ENCODE measurements at places on chromosomes 12 and 14.
A peak's percentile ranks its signal among the peaks of the same experiment; 100 is the strongest.

DNA sequence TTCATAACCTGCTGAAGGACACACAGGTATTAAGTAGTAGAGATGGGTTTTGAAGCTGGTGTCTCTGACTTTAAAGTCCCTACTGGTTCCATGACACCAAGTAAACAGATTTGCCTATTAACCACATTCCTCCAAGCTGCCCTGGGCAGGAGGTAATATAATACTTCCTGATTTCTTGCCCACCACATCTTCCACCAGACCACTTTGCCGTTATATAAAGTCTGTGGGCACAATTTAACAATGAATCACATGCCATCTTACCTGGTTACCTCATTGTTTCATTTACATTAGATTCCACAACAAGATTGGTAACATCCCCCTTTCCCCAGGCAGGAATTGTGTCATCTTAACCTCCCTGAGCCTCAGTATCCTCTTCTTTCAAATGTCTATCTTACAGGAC, 900 bp upstream of the LRRC23 start:
- no peak for DNase-seq

GRCh38 chr12:103462675-103463074, 33.1 kb downstream of the C12orf42 start:
- no peak for DNase-seq

DNA sequence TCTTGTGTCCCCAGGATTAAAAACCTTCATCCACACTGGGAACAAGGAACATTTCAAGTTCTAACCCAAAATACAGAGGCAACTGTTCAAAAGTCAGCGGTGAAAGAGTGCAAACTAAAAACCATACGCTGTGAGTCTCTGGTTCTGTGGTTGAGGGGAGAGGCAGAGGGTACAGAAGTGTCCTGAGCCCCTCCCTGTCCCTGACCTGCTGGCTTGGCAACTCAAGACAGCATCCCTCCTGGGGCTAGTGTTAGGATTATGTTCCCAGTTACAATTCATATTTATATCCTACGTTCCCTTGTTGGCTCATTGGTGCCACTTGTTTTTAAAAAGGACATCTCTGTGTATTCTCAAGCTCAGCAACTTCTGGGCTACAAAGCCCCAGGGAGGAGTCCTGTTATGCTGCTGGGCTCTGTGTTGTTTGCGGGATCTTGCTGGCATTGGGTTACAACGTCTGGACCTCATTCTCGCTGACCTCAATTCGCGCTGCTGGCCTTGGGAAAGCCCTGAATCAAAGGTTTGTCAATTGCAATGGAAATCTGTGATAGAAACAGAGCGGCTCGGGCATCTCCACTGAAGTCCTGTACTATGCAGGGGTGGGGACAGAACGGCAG, 420.8 kb downstream of the FUT8 start:
- DNase-seq: peak; percentile 30

- DNase-seq: no peak
Measured at GRCh38 chr14:50883827-50884197, 12.0 kb downstream of the ABHD12B start.

GRCh38 chr14:92431199-92431725, 82.3 kb upstream of the RIN3 start:
- no peak for DNase-seq

GRCh38 chr12:121637231-121637914, 11.0 kb downstream of the ORAI1 start:
- DNase-seq: no peak

DNA sequence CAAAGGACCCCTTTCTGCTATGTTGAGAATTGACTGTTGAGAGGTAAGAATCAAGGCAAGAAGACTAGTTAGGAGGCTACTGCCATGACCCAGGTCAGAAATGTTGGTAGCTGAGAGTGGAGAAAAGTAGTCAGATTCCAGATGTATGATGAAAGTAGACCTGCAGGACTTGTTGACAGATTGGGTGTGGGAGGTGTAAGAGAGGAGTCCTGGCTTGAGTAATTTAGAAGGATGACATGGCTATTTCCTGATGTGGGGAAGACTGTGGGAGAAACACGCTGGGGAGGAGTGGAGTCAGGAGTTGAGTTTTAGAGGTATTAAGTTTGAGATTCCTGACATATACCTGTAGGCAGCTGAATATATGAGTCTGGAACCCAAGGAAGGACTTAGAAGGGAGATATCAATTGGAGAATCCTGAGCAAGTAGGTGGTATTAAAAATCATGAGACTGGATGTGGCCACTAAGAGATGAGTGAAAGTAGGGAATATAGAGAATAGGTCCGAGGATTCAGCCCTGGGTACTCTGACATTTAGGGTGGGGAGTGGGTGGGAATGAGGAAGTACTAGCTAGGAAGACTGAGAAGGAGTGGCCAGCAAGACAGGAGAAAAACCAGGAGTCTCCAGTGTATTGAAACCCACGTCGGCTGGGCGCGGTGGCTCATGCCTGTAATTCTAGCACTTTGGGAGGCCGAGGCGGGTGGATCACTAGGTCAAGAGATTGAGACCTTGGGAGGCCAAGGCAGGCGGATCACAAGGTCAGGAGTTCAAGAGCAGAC, 12.6 kb upstream of the DDX47 start:
- DNase-seq: no peak

DNA sequence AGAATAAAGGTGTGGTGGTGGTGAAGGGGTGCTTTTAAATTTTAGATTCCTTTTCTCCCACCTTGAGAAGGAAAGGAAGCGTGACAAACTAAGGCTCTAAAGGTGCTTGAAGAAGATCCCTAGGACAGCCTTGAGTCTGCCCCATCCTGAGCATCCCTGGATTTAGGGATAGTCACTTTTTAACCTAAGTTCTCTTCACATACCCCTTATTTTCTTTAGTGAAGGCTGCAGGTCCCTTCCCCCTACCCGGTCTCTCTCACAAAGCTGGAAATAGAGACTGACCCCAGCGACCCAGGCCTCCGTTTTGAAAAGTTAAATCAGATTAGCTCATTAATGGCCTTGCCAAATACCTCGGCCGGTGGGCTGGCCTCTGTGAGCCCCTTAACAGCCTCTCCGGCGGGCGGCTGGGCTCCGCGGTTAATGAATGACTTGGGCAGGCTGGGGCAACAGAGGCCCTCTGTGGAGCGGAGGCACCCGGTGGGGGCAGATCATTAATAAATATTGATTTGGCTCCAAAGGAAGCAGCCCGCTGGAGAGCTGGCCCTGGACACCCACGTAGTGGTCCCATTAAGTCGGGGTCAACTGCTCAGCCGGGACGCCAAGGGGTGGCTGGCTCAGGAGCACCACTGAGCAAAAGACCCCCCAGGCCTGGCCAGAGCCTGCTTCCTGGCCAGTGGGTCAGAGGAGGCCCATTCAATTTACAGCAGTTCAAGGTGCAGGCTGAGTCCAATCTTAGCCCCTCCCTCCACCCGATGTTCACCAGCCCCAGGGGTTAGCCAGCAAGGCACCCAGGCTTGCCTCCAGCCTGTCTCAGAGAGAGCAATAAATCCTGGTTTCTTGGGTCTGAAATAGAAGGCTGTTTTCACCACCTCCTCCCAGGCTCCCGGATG, 31.8 kb downstream of the PAH start:
- no peak for DNase-seq

DNA sequence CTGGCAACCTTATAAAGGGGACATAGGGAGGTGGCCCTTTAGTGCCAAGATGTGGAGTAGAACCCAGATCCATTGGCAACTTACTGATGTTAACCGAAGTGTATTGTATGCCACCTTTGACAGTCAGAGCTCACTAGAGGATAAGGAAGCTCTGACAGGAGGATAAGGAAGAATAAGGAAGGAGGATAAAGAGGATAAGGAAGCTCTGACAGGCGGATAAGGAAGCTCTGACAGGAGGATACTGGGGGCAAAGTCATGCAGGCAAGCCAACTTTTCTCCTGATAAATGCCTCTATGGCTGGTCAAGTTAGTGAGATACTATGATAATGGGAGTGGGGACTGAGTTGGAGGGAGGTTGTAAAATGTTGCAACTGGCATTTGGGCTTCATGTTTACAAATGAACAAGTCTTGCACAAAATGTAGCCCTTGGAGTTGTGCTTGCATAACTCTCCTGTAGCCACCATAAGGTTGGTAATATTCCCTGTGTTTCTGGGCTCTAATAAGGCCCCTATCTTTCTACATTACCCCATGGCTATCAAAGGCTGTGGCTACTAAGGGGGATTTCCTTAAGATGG, 17.7 kb upstream of the DHRS2 start:
- DNase-seq: no peak

- DNase-seq: no peak
Measured at GRCh38 chr12:57233357-57234232, 4.1 kb downstream of the SHMT2 start.

DNA sequence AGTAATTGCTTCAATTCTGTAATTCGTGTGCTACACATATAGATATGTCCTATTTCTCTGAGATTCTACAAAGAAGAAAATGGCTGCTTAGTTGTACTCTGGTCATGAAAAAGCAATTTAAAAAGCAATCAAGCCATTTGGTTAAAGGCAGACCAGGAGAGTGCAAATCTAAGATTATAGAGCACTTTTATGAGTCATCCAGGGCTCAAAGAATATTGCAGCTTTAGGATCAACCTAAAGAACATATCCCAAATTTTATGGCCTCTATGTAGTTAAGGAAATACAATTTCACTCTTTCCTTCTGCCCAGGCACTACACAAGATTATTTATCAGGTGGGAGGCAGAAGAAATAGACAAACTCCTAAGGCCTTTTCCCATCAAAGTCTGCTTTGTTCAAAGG, 332.8 kb downstream of the SEC23A start:
- DNase-seq: no peak

DNA sequence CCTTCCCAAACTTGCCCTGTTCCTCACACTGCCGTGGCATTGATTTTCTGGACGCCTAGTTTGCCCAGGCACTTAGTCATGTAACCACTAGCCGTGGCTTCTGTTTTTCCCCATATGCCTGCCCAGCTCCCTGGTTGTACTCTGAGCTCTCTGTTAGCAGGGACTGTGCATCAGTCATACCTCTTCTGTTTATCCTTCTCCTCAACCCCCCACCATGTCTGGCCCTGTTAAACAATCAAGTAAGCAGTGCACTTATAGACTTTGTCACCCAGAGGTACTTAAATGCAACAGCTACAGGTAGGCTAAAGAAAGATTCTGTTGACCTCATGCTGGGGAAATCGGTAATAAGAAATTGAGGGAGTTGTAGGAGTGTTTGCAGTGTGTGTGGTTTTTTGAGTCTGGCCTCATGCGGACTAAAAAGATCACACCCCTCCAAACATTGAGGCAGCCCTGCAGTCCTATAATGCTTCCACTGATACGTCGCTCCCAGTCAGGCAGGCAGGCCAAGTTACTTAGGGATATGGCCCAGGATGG, 17.0 kb downstream of the UBE3B start:
- no peak for DNase-seq

- no peak for DNase-seq
Measured at GRCh38 chr14:68312884-68313610, 479.8 kb downstream of the ZFP36L1 start.

DNA sequence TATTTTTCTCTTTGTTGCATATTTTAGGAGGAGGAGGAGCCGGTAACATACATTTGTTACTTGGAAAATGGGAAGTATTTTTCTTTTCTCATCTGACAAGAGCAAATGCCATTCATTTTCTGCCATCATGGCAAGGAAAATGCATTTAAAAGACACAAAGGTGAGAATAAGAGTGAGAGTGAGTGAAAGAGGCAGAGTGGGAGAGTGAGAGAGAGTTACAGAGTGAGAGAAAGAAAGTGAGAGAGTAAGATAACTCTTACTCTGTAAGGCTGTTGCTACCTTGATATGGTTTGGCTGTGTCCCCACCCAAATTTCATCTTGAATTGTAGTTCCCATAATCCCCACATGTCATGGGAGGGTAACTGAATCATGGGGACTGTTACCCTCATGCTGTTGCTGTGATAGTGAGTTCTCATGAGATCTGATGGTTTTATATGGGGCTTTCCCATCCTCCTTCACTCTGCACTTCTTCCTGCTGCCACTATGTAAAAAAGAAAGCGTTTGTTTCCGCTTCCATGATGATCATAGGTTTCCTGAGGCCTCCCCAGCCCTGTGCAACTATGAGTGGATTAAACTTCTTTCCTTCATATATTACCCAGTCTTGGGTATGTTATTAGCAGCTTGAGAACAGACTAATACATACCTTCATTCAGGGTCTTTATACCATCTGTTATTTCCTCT, 64.2 kb downstream of the ASCL1 start:
- no peak for DNase-seq

- DNase-seq: peak; percentile 39
Measured at GRCh38 chr12:112905451-112906089, 1.2 kb upstream of the OAS1 start.

- no peak for DNase-seq
Measured at GRCh38 chr14:22974530-22975313, 7.6 kb downstream of the AJUBA start.

DNA sequence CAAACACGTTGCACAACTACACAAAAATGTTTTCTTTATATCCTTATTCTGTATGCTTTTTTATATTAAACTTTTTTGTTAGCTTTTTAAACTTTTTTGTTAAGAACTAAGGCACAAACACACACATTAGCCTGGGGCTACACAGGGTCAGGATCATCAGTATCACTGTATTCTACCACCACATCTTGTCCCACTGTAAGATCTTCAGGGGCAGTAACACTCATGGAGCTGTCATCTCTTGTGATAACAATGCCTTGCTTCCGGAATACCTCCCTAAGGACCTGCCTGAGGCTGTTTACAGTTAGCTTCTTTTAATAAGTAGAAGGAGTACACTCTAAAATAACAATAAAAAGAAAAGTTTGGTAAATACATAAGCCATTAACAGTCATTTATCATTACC, 42.2 kb downstream of the PLEKHA5 start:
- DNase-seq: no peak

GRCh38 chr12:23099104-23099503, 474.1 kb downstream of the ETNK1 start:
- no peak for DNase-seq

DNA sequence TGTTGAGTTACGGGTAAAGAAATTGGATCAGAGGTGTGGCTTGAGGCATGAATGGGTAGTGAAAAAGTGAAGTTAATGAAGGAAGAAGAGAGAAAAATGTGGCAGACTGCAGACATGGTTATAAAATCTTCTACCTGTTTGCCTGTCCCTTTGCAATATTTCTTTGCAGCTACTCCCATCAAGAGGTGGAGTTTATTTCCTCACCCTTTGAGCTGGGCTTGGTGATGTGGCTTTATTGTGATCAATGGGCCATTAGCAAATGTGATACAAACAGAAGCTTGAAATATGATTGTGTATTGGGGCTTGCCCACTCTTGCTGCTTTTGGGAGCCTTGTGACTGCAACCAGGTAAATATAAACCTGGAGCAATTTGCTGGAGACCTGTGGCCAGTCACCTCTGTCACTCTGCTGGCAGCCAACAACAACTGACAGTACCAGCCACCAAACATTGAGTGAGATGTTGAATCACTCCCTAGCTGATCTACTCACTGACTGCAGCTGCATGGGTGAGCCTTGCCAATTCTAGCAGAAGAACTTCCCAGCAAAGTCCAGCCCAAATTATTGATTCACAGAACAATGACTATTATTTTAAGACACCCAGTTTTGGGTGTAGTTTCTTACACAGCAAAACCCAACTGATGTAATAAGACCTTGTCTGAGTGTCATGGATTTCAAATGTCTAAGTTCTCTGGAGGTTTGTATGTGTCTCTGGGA, 151.0 kb upstream of the ATP2B1 start:
- no peak for DNase-seq

DNA sequence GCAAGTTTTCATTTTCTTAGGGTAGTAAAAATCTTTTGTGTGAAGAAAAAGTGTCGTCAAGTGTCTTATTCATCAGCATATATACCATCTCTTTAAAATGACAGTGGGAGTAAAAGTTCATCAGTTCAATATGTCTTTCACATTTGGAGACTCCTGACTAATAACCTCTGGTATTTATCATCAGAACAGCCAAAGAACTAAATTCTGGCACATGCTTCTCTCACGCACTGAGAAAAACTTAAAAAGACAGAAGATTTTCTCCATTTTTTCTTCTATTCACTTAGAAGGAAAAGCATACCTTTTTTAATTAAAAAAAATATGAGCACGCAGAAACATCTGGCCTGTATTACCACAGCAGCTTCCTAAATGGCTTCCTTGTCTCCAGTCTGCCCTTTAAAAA, 265.7 kb downstream of the AKAP6 start:
- DNase-seq: no peak
